ENCODE measurements at places on chromosomes 1 and 21.

DNA sequence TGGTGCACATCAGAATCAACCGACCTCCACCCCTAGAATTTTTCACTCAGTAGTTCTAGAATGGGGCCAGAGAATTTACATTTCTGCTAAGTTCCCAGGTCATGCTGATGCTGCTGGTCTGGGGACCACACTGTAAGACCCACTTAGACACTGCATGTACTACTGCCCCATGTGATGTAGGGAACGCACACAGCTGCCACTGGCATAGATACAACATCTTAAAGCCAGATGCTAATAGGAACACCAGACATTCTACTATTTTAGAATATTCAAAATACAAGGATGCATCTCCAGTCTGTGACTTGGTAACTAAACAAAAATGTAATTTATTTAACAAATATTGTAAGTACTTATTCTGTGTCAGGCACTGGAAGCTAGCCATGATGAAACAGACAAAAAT, 14.1 kb upstream of the ATP1B1 start:
- DNase-seq, result no peak

GRCh38 chr1:203289281-203289981, 15.9 kb upstream of the BTG2 start:
- DNase-seq, result no peak

DNA sequence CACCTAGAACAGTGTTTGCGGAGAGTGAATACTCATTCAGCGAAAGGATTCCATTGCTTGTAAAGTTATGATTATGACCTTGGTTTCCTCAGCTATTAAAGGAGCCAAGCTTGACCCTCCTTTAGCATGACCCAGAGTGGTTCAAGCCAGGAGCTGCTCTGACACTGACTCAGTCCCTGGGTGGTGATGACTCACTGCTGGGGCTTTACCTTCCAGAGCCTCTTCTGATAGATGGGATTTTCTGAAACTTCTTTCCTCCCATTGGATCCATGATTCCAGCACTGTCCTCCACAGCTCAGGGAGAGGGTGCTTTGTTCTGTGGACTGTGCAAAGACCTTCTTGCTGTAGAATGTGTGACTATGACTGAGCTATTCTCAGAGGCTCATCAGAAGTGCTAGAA, 77.4 kb downstream of the S1PR1 start:
- no peak for DNase-seq

- DNase-seq, result no peak
Measured at GRCh38 chr1:178580876-178581275, 68.0 kb downstream of the TEX35 start.

DNA sequence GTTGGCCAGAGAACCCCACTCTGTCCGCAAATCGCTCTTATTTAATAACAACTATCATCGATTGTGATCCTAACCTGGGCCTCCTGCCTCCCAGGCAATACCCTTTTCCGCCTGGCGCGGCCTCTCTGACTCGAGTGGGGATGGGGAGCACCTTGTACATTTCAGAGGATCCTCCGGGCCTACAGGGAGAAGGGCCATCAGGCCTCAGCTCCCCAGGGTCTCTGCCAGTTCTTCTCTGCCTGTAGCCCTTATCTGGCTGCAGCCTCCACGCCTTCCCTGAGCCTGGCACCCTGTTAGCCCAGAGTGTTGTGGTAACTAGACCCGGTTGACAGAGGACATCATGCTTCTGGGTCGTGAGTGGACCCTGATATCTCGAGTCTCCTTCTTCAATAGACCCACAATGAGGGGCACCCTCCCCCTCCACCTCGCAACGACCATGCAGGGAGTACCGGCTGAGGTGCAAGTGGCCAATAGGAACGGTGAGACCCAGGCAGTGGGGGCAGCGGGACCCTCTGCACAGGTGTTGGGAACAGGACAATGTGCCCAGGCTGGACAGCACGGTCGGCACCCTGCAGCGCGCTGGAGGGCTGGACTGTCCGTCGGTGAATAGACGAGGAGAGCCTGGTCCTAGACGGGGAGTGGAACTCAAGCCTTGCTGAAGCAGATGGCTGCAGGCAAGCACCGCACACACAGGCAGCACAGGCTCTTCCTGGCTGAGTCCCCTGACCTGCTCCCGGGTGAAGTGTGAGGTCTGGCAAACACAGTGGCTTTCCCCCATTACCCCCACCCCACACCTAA, 7.1 kb upstream of the CRYBG2 start:
- DNase-seq, result no peak

DNA sequence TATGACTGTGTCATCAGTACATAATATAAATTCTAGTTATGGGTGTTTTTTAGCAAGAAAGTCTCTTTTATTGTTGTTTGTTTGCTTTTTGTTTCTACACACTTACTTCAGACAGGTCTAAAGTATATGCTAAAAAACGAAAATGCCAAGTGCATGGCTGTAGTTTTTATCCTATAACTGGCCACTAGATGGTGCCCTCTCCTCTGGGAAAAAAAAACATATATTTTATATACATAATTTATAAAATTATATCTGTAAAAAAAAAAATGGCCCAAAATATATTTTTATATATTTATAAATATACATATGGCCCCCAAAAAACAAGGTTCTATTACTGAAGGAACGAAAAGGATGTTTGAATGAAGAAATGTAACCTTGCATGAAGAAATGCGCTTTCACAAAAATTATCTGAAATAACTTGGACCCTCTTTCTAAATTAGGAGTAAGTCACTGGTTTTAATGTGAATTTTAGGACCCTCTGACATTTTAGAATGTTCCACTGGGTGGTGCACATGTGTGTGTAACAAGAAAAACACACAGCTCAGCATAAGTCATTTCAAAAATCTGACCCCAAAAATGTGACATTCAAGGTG, 93.5 kb downstream of the TTLL7 start:
- no peak for DNase-seq

- no peak for DNase-seq
Measured at GRCh38 chr21:36038701-36039497, 21.4 kb downstream of the SETD4 start.

DNA sequence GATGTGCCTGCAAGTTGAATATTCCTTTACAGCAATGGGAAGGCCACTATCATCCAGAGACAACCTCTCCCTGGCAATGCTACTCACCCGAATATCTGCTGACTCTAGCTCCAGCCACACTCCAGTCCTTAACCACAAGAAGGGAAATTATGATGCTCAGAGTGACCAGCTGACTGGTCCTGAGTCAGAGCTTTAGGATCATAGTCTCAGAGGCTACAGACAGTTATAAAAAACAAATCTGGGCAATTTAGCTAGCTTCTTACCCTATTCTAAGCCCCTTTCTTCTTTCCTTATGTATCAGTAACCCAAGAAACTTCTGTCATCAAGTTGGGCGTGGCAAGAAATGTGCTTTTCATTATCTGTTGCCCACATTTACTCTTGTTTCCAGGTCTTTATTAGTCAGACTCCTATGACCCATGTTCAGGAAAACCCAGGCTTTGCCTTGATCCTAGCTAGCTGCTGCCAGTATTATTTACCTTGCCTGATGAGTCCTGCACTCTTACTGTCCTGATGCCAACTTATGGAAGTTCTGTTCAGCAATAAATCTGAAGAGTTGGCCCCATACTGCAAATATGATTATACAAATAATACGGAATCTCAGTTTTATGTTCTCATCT, 207.0 kb downstream of the TTLL7 start:
- DNase-seq, result no peak

DNA sequence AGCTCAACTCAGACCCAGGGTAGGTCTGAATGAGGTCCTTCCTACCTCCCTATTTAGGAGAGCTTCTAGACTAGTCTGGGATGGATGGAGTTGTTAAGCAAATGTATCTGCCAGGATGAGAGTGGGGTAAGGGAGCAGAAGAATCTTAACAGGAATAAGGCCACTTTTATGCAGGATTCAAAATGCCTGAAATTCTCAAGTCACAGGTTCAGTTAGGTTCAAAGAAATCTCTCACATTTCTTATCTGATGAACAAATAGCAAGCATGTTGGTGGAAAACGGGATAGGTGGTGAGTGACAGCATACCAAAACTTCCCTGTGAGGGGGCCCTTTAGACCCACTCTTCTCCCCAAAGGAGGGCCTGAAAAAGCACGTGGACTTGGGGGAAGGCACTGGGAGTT, 3.0 kb downstream of the SLAMF9 start:
- no peak for DNase-seq

DNA sequence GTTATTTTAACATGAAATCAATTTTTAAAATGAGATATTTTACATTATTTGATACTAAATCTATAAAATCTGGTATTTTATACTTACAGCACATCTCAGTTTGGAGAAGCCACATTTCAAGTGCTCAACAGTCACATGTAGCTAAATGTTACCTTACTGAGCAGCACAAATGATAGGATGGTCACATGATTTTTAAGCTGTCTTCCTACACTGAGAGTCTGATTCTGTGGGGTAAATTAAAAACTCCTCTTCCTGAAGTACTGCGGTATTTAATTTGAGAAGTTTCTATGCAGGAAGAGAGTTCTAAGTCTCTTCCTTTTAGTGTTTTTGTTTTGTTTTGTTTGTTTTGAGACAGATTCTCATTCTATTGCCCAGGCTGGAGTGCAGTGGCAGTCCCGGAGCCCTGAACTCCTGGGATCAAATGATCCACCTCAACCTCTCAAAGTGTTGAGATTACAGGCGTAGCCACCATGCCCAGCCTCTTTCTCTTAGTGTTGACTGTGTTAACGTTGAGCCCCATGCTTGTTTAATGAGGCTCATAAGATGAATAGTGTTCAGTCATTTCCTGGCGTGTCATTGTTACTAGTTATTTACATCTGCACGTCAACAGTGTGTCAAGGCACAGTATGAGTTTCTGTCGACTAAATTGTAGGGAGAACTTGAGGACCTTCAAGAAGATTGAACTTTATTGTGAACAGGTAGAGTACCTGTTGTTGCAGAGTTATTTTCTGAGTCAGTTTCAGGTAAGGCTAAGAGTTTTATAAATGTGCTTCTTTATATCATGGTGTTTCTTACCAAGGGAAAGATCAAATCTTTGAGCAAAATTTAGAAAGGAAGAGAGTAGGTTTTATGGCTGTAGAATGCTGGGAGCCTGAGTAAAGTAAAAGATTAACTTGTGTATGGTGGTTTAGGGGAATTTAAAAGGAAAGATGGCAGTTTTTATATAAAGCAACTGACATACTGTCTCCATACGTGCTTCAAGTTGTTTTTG, 3.3 kb downstream of the CNST start:
- DNase-seq, result no peak

- DNase-seq, result no peak
Measured at GRCh38 chr21:34091032-34091431, 17.7 kb downstream of the MRPS6 start.

DNA sequence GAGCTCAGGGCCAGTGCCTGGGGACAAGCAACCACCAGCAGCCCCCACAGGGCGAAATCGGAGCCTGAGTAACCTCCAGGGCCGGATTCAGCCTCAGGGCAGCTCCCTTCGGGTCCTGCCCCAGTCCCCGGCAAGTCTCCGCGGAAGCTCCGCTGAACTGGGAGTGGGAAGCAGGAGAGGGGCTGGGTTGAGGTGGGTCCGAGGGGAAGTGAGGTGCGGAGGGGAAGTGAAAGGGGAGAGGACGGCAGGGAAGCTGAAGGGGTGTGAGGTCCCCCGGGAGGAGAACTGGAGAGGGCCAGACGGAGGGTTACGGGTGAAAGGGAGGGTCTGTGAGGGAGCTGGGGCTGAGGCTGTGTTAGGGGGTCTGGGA, 560 bp downstream of the PADI2 start:
- no peak for DNase-seq

DNA sequence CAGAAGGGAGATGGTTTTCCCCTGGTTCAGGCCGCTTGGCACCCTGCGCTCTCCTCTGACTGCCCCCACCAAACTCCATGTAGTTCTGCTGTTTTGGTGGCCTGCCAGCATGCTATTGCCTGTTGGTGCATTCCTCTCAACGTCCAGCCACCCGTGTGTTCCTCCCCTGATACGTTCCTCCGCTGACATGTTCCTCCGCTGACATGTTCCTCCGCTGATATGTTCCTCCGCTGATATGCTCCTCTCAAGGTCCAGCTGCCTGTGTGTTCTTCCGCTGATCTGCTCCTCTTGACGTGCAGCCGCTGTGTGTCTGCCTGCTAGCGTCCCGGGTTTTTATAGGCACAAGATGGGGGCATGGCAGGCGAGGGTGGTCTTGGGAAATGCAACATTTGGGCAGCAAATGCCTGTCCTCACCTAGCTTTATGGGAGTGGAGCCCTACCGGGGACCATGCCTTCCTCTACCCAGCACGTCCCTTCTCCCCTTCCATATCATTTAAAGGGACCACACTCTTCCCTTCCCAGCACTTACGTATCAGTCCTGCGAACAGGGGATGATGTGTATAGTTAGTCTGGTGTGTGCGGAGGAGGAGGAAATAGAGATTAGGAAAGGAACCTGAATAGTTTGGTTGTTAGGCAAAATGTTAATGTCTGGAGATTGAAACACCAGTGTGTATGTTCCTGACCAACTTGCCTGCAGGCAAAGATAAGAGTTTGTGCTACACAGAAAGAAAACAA, 40.6 kb upstream of the PLA2G5 start:
- DNase-seq, result no peak

DNA sequence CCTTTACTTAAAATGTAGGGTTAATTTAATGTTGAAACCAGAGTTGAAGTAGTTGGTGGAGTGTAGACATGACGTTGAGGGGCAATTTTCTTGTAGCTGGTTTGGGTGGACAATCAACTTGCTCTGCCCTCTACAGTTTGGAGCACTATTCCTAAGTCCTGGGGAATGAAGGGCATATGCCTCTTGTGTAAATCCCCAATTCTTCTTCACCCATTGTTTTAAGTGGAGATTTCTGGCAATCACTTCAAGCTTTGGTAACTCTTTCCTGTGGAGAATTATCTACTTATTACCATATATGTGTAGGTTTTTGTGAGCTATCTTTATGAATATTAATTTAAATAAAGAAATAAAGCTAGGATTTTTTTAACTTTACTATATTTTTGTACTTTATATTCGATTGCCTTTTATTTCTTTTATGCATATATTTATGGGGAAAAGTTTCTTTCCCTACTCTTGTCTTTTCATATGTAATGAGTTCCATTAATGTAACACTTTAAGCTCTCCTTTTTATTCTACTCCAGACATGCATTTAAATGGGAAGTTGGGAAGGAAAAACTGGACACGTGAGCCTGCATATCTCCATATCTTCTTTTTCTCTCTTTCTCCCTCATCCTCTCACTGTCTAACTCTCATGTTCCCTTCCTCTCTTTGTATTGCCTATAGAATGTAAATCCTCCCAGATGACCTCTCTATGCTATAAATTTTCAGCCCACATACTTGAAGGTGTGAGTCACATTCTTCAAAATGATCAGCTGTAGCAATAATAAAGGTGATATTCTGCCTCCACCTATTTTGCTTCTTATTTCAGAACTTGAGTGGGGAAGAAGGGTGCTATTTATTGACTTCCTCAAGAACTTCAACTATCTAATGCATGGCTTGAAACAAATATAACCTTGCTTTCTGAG, 276.7 kb downstream of the PTPRC start:
- DNase-seq, result no peak
